ENCODE measurements at places on chromosomes 7 and 10. TPM values are rescaled to one million over a fixed set of nuclear protein-coding genes. Genes with fewer than 3 reads are reported as not detected.

The RASA4B gene
- 9.7 TPM for polyA plus RNA-seq

The SP8 gene
- polyA plus RNA-seq = not detected

GRCh38 chr7:12684733-12685132 is 2.7 kb upstream of the ARL4A start:
- H3K27me3 ChIP-seq = no peaks in the 10 kb centered on the region
- no peak for DNase-seq
- peak overlapping the region; percentile 97 for H3K27ac ChIP-seq
- no peak overlapping the region for H3K4me3 ChIP-seq

- H3K36me3 ChIP-seq = no peaks in the 10 kb centered on the region
- no peaks in the 10 kb centered on the region for H3K27me3 ChIP-seq
- no peaks in the 10 kb centered on the region for H3K4me1 ChIP-seq
Observed at GRCh38 chr7:115217373-115217772, 295.5 kb downstream of the MDFIC start.

DNA sequence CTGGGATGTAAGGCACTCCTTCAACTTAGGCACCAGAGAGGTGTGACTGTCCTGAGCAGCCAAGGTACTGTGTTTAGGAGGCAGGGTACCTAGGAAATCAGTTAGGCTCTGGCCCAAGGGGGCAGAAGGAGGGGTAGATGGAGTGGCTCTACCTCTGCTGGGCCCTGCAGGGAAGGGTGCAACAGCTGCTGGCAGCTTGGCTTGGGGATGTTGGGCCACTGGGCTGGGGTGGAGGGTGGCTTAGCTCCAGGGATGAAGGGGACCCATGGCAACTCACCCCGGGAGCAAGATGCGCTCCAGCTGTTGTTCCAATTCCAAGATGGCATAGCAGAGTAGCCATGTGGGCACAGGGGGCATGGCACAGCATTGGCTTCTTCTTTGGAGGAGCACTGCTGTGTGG is 42.1 kb downstream of the NEURL1 start:
- H3K27me3 ChIP-seq = peaks cover 7% of the 10 kb centered on the region
- H3K36me3 ChIP-seq = no peaks in the 10 kb centered on the region
